CD4-positive, alpha-beta T cell treated with Interleukin-12 subunit alpha and Interleukin-12 subunit beta, for 1 hour (primary cell): ENCODE measurements at places on chromosomes 2 and 18.

DNA sequence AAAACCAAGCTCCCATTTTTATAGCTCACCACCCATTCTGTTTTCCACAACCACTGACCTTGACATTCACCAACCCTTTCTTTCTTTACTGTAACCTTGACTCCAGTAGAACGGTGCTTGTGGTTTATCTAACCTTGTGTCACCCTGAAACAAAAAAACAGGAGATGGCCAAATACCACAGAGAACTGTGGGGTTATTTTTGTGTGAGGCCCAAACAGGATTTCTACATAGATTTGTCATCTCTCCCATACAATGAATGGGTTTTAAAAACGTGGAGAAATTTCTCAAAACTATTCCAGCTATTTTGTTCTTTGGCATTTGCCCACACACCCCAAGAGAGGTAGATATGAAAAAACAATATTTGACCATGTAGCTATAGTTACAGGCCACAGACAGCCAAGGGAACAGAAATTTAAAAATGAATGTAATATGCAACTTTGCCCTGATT lies 231.3 kb upstream of the TANK start:
- no peak for DNase-seq

DNA sequence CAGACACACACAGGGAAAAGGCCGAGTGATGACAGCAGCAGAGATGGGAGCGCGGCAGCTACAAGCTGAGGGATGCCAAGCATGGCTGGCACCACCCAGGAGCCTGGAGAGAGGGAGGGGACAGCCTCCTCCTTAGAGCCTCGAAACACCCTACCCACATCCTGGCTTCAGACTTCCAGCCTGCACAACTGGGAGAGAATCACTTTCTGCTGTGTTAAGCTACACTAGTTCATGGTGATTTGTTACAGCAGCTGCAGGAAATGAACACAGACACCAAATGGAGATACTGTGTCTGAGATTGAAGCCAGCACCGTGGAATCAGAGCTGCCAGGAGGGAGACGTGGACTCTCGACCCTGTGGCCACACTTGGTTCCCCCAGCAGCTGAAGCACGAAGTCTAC lies 27.5 kb upstream of the FOSL2 start:
- no peak for DNase-seq

- DNase-seq: no peak
Observed at GRCh38 chr2:66431274-66431642, 3.7 kb upstream of the MEIS1 start.

DNA sequence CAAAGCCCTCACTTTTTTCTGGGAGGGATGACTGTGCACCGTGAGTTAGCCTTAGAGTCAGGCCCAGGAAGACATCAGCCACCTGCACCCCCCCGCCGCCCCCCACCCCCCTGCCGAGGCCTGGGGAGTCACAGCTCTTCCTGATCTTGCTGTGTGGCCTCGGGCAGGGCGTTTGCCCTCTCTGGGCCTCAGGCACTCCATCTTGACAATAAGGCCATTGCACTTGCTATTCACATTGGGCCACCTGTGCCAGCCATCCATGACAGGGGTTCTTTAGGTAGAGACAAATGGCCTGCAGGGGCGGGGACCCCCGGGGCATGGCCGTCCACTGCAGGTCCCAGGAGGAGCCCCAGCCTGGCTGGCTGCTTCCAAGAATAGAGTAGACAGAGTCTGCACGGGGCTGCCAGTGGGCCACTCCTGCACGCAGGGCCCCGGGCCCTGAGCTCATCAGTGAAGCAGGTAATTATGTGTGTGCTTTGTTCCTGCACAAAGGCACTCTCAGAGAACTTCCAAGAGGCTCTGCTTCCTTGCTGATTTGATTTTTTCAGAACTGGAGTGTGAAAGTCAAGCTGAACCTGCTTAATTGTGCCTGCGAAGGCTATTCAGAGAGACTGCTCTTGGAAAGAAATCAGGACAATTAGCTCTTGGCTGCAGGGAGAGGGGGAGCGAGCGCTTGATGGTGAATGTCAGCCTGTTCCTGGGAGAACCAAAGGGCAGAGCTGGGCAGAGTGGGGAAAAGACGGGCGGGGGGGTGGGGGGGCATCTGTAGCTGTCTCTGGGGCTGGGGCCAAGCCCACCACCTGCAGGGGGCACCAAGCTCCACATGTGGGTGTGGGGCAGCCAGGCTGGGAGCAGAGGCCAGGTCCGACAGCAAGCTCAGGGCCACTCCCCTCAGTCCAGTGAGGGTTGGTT lies 40.3 kb downstream of the RRM2 start:
- DNase-seq: no peak

DNA sequence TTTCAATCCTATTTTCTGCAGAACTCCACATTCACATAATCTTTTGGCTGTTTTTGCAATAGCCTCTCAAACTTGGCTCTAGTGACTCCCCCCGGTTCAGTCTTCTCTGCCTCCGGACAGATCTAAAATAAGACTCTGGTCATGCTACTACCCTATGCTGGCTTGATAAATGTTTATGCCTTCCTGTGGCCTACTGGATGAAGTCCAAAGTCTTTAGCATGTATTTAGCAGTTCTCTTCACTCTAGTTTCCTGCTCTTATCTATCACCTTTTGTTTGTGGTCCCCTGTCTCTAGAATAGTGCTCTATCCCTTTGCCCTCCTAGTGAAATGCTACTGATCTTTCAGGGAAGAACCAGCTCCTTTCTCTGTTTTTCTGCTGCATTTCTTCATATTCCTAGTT lies 14.4 kb downstream of the ADCYAP1 start:
- DNase-seq: no peak

DNA sequence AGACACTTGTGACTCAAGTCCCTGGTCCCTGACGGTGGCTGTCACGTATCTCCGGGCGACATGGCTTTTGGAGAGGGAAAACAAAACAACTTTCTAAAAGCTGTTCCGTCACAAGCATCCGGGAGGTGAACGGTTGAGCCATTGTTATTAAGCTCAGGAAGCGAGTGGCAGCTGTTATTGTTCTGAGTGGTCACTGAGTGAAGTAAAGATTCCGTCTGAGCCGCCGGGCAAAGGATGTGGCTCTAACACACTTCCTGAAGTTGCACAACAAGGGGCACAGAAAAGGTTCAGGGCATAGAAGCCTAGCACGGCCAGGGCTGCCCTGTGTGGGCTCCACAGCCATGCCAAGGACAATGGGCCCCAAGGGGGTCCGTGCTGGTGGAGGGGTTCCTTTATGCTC lies 24.3 kb downstream of the INPP5D start:
- DNase-seq: peak; percentile 61
